ENCODE measurements at places on chromosomes 13 and 19.

DNA sequence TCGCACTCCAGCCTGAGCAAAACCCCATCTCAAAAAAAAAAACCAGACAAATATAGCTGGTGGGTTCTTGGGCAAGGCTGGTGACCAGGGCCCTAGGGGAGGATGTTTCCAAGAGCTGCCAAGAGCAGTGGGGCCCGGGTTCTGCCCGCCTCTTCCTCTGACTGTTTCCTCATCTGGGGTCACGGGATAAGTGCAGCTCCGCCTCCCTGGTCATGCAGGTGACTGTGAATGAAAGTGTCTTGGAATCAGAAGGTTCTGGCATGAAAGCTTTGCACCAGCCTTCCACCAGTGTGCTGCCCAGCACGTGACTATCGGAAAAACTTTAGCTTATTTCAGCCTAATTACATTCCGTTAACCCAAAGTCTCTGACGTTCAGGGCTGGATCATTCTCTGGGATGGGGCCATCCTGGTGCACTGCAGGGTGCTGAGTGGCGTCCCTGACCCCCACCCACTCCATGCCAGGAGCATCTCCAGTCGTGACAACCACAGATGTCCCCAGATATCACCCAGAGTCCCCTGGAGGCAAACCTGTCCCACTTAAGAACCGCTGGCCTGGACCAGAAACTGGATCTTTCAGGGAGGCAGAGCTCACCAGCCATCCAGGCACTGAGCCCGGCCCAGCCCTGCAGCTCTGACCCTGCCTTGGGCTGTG lies 85.6 kb downstream of the GNG7 start:
- no peak for DNase-seq

DNA sequence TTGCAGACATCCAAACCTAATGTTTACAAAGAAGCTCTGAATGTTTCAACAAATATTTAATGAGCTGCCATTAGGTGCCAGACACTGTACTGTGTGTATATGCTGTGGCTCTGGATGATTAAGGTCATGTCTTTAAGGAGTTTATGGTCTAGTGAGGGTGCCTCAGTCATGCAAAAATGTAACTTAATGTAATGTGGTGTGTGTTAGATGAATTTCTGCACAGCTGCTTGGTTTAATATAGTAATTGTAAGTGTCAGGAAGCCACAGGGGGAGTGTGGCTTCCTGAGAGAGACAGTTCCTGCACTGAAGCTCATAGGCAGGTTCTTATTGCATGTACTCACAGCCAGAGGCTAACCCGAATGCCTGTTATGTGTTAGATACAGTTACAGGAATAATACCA lies 43.3 kb downstream of the SPATA13 start:
- no peak for DNase-seq

DNA sequence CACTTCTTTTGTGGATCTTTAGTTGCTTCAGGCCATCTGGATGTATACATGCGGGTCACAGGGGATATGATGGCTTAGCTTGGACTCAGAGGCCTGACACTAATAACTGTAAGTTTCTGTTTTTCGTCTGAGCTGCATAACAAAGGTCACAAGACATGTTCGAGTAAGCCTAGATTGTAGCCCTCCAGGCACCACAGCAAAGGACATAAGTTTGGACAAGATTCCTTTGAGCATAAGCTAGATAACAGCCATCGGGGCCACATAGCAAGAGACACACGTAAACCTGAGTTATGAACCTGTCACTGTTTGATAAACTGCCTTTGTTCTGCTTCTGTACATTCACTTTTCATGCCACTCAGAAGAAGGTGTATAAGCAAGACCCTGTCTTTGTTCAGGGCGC lies 14.6 kb downstream of the IGFL3 start:
- DNase-seq: no peak

DNA sequence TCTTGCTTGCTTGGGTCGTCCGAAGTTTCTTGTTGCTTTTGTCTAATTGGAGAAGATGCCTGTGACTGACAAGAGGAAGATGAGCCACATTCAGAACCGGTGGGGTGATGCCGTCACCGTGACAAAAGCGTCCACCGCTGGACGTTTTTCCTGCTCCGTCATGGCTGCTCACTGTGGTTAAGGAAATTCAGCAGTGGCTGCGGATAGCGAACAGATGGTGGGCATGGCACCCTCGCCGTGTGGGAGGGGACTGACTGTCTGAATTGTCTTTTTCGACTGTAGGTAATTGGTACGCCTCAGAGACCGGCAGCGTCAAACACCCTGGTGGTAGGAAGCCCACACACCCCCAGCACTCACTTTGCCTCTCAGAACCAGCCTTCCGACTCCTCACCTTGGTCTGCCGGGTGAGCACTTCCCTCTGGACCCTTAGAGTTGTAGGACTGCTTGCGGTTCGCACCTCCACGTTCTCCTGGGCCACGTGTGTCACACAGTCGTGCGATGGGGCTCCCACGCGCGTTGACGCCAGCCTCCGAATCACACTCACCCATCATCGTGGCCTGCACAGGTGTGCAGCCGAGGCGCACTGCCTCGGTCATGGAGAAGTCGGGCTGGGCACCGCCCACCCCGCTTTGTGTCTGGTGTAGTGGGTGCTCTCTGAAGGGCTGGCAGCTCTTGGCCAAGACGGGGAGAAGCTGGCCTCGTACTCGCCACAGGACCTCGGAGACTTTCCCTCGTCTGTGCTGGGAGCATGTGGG lies 26.5 kb downstream of the ATP4B start:
- no peak for DNase-seq

DNA sequence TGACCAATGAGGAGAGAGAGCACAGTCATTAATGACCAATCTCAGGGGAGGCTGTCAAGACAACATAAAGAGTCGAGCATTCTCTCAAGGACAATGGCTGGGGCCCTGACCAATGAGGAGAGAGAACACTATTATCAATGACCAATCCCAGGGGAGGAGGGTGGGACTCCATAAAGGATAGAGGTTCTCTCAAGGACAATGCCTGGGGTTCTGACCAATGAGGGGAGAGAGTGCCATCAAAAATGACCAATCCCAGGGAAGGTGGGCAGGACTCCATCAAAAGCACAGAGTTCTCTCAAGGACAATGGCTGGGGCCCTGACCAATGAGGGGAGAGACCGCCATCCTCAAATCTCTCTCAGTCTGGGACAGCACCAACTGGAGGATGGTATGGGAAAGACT lies 3.3 kb upstream of the KLK11 start:
- no peak for DNase-seq

GRCh38 chr19:55082020-55082851 lies 6.6 kb downstream of the EPS8L1 start:
- peak; percentile 41 for DNase-seq

DNA sequence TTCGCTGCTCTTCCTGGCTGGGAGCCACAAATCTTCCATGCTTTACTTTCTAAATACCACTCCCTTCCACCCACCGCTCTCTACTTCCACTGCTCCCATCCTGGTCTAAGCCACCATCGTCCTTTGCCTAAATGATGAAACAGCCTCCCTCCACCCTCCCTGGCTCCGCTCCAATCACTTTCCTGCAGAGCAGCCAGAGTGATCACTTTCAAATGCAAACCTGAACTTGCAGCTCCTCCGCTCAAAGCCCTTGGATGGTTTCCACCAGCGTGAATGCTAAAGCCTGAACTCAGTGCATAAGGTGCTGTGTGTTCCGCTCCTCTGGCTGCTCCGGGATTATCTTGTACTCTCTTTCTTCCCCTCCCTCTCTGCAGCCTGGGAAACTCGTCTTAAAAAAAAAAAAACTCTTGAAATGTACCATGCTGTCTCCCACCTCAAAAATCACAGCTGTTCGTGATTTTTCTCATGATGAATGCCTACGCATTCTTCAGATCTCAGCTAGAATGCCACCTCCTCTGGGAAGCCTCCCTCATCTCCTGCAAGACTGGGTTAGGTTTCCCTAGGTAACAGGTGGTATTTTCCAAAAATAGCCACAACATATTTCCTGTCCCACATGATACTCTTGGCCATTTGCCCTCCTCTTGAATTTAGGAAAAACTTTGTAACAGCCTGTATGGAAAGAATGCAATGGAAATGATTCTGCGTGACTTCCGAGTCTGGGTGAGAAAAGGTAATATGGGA lies 3.7 kb upstream of the SIN3B start:
- no peak for DNase-seq

DNA sequence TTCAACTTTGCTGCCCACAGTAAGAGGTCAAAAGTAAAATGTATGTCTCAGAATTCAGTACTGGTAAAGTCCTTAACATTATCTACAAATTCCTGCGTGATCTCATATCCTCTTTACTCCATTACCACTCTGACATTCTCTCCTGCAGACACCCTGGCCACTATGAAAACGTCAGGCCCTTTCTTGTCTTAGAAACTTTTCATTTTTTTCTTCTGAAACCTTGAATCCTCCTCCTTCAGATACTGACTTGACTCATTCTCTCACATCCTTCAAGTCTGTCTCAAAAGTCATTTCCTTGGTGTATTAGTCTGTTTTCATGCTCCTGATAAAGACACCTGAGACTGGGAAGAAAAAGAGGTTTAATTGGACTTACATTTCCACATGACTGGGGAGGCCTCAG lies 262.3 kb downstream of the POU4F1 start:
- DNase-seq: no peak

Measured in NCI-H526 (cell line).